ENCODE measurements at places on chromosomes 12 and 14.

- no peak for DNase-seq
These were observed 18.3 kb downstream of the SDS start for GRCh38 chr12:113385282-113385882.

GRCh38 chr12:91885851-91886731, 259.6 kb downstream of the BTG1 start:
- DNase-seq = no peak

DNA sequence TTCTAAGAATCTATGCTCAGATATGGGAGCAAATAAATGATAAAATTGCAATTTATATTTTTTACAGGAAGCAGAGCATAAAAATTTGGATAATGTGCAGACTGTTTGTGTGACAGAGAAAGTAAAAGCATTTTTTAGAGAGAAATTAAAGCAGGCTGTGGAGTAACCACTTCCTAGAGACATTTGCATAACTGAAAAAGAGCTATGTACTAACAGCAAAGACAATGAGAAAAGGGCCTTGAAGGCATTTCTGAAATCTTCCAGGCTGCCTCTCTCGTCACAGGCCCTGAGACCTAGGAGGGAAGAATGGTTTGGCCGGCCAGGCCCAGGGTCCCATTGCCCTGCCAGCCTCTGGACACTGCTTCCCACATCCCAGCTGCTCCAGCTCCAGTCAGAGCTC, 247.2 kb downstream of the ALX1 start:
- peak; percentile 23 for DNase-seq

DNA sequence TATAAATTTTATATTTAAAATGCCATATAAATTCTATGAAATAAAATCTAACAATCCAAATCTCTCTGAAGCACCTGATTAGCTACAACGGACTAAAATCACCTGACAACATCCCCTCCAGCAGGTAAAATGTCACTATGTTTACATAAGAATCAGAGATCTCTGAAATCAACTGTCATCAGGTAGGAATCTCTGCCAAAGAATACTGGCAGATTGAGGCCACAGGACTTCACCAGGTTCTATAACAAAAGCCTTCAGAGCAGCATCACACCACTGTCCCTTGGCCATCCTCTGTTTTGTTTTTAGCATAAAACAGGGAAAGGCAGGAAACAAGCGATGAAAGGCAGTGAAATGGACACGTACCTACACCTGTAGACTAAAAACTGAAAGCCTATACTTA, 22.1 kb downstream of the FGD6 start:
- no peak for DNase-seq

DNA sequence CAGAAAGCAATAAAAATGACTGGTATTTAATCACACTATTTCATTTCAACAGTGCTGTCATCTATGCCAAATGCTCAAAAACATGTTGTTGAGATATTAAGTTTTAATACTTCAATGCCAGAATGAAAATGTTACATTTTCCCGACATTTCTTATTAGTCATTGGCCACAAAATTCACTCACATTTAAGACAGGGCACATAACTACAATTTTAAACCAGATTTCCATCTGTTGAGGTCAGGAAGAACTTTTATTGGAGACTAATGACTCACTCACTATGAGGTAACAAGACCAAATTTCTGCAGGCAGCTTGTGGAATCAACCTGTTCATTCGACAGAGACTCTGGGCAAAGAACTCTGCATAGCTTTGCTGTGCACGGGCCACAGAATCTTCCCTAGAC, 36.8 kb downstream of the PPTC7 start:
- no peak for DNase-seq

GRCh38 chr12:93134175-93134890, 205.2 kb upstream of the EEA1 start:
- no peak for DNase-seq

DNA sequence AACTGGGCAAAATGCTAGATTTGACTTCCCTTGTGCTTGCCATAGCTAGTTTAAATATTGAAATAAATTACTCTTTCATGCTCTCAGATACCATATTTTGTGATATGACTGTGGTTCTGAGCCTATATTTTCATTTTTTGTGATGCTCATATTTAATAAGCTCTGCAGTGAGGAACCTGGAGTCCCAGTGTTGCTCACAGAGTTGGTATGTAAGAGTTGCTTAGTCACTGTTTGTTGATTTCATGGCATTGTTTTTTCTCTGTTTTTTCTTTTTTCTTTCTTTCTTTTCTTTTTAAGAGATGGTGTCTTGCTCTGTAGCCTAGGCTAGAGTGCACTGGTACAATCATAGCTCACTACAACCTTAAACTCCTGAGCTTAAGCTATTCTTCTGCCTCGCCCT, 750.5 kb upstream of the TMEM132C start:
- DNase-seq = no peak

DNA sequence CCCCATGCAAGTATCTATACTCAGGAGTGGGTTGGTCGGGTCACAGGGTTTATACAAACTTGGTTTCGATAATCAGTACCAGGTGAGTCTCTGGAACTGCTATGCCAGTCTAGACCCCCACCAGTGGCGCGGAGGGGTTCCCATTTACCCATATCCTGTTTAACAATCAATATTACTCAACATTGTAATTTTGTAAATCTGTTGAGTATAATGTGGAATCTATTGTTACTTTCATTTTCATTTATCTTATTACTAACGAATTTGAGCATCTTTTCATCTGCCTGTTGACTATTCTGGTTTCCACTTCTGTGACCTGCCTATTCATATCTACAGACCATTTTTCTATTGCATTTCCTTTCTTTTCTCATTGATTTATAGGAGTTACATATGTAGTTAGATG, 275.2 kb upstream of the CRY1 start:
- DNase-seq = no peak

DNA sequence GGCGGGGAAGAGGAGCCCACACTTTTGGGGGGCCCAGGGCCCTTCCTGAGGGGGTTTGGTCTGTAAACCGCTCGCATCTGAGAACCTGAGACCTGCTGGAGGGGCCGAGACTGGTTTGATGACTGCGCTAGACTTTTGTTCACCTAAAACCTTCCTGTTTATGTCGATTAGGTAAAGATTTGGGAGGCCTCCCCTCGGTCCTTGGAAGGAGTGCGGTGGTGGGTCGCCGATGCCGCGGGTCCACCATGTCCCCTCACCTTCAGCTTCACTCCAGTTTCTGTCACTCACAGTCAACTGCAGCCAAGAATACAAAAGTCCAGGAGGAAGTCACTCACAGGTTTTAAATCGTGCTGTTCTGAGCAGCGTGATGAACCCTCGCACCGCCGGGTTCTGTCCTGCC, 10.5 kb upstream of the GALNT9 start:
- DNase-seq = no peak

GRCh38 chr12:25715102-25715501, 162.0 kb upstream of the LMNTD1 start:
- DNase-seq = no peak
